ENCODE measurements at places on chromosomes 16 and 17.

- no peak for DNase-seq
Measured at GRCh38 chr17:14047591-14047990, 21.7 kb upstream of the COX10 start.

- no peak for DNase-seq
Measured at GRCh38 chr16:11949527-11949926, 7.7 kb upstream of the NPIPB2 start.

DNA sequence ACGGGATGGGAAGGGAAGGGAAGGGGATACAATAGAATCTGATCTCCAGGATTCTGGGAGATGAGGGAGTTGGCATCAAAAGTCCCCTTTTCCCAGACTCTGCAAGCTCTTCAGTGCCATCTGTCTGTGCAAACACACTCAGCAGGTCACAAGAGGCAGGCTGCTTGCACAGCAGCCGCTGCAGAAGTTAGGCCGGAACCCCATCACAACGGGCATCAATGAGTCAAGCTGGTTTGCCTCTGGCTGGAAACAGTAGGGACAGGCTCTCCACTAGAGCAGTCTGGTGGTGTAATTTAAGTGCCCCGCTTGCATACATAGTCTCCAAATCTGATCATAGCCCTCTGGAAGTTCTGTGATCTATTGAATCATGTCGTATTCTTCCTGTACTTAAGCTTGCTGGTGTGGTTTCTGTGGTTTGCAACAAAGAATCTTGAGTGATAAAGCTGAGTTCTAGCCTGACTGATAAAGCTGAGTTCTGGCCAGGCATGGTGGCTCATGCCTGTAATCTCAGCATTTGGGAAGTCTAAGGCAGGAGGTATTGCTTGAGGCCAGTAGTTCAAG is 33.7 kb upstream of the KDM8 start:
- DNase-seq: no peak

- no peak for DNase-seq
Measured at GRCh38 chr16:28196387-28196987, 15.3 kb downstream of the XPO6 start.

- DNase-seq: no peak
Measured at GRCh38 chr16:381012-381788, 578 bp downstream of the PGAP6 start.
